MV-4-11 (cell line): ENCODE measurements at places on chromosomes 3 and 15.

GRCh38 chr3:78868570-78868969 is 899.2 kb downstream of the ROBO1 start:
- DNase-seq = no peak

DNA sequence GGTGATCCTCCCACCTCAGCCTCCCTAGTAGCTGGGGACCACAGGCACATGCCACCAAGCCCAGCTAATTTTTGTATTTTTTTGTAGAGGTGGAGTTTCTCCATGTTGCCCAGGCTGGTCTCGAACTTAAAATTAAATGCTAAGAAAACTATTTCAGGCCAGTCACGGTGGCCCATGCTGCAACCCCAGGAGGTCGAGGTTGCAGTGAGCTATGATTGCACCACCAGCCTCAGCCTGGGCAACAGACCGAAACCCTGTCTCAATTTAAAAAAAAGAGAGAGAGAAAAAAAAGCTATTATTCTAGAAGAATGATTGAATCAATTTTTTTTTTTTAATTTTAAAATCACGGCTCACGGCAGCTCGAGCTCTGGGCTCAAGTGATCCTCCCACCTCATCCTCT is 4.7 kb downstream of the SLC51A start:
- peak; percentile 75 for DNase-seq

DNA sequence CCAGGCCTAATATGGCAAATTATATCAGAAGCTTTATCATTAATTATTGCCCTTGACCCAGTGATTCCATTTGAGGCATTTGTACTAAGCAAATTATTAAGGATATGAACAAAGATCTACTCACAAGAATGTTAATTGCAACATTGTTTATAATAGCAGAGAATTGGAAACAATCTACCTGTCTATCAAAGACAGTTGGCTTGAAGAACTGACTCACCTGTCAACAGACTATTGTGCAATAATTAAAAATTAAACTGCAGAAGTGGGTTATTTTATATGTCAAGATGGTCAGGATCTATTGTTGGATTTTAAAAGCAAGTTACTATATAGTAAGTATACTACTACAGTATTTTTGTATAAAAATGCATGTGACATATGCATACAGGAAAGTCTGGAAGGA is 6.7 kb upstream of the FETUB start:
- no peak for DNase-seq

DNA sequence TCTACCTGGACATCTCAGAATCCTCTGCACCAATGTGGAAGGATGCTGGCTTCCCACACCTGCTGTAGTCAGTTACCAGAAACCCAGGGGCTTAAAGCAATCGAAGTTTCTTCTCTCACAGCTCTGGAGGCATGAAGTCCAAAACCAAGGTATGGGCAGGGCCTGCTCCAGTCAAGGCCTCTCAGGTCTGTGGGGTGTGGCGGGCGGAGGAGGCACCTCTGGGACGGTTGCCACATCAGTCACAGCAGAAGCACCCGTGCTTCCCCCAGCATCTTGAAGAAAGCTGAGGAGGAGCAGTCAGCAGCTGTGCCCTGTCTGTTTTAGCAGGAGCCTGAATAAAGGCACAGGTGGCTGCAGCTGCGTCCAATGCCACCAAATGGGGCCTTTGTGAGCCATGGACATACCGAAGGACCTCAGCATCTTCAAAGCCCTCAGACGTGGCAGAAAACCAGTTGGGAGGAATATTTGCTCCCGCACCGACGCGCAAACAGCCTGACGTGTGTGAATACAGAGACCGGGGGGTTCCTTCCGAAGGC is 68.9 kb downstream of the TFRC start:
- DNase-seq = no peak

DNA sequence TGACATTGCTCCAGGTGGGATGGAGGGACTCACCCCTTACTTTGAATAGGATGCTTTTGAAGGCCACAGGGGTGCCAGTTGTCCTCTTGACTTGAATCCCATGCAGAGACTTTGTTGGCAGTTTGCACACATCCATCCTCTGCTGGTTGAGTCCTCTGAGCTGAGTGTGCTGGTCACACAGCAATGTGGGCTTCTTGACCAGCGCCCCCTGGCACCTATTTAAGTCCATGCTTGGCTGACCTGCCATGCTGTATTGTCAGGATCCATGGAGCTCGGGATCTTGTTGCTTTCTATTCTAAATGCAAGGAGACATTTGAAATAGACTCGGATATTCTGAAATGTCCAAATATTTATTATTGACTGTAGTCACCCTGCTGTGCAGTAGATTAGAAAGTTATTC is 19.8 kb downstream of the RAB7A start:
- no peak for DNase-seq

GRCh38 chr3:114597012-114597411 is 303.2 kb downstream of the TIGIT start:
- no peak for DNase-seq
